T follicular helper cell (primary cell): ENCODE measurements at places on chromosomes 1 and 21.

- DNase-seq = no peak
These were observed 4.9 kb downstream of the IL12RB2 start for GRCh38 chr1:67312615-67313014.

DNA sequence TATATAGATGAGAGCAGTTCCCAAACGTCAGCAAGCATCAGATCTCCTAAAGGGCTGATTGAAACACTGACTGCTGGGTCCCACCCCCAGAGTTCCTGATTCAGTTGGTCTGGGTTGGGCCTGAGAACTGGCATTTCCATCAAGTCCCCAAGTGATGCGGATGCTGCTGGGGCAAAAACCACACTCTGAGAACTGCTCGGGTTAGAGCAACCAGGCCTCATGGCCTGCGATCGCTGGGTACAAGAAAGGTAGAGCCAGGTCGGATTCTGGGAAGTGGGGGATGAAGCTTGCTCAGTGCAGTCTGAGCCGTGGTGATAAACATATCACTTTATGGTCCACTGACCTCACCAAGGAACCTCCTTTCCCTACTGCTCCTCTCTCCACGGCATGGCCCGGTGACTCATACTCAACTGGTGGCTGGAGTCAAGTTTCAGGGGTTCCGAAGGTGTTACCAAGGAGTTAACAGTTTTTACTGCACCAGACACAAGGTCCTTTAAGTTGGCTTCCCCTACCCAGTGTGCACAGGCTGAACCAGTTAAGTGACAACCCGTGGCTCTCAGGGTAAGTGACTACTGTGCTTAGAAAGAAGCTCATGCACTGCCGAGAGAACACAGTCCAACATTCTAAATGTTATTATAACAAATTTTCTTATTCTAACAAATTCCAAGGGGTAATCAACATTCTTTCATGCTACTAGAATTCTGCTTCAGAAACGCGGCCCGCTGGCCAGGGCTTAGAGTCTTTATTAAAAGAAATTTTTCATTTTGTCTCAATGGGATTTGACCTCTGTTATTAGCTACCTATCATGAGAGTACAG is 153.5 kb downstream of the TGFBR3 start:
- no peak for DNase-seq

DNA sequence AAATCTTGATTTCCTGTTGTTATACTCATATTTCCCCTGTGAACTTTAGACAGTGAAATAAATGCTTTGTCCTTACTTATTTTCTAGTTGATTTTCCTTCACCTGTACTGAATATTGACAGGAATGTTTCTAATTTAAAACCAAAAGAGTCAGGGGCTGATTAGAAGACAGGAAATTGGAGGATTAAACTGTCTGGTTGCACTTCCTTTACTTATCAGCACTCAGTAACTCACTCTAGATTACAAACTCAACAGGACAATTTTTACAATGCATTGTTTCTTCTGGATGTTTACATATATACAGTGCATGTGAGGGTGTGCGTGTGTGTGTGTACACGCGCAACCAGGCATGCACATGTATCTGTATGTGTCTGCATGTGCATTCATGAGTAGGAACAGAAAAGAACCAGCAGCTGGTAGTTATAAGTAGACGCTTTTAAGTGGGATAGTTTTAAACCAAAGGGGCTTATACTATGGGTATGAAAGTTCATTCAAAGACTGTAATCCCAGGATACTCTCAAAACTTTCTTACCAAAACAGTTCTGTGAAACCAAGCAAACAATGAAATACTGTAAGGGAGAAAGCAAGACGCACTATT is 212.0 kb upstream of the NFIA start:
- DNase-seq = no peak

- no peak for DNase-seq
These were observed 3.0 kb upstream of the NFIA start for GRCh38 chr1:61079296-61079897.

DNA sequence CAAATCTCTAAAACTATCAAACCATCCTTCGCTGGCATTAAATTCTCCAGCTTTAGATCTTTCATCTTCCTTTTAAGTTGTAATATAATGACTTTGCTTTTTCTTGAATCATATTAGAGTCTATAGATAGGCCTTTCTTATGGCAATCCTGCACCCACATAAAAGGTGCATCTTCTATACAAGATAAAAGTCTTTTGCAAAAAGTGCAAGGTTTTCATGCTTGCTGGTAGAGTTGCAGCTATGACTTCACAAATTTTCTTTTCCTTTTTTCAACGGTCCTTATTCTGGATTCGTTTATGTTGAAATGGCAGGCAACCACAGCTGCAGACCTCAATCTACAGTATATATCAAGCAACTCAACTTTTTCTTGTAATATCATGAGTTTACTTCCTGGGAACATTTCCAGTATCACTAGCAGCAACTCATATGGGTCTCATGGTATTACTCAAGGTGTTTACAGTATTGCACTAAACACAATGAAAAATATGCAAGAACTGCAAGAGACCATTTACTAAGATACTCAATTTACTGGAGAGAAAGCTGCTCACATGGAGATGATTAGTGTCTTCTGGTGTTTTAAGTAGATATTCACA is 22.1 kb downstream of the OMA1 start:
- DNase-seq = no peak

DNA sequence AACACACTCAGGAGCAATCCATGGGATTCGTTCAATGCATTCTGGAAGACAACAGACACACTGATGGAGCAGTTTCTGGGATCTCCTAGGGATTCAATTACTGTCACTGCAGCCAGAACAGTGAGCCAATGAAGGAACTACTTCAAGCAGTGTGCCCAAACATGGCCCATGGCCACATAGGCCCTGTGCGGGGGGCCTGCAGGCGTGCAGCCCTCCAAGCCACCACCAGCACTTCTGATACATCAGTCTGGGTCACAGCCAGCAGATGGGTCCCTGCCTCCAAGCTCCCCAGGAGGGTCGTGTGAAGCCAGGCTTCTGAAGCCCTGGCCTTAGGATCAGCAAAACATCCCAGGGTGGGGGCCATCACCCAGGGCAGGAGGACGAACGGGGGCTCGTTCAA is 99.3 kb downstream of the RAVER2 start:
- no peak for DNase-seq

- no peak for DNase-seq
These were observed 4.6 kb downstream of the LMX1A start for GRCh38 chr1:165351863-165352441.
